ENCODE measurements at places on chromosomes 1 and 21.

GRCh38 chr1:218946147-218946546 is 227.5 kb upstream of the LYPLAL1 start:
- DNase-seq = no peak

- no peak for DNase-seq
Observed at GRCh38 chr1:219460081-219460895, 152.6 kb downstream of the ZC3H11B start.

- no peak for DNase-seq
Observed at GRCh38 chr1:31828926-31829690, 13.3 kb upstream of the SPOCD1 start.

- DNase-seq = no peak
Observed at GRCh38 chr21:20301395-20301794, 696.8 kb upstream of the NCAM2 start.

DNA sequence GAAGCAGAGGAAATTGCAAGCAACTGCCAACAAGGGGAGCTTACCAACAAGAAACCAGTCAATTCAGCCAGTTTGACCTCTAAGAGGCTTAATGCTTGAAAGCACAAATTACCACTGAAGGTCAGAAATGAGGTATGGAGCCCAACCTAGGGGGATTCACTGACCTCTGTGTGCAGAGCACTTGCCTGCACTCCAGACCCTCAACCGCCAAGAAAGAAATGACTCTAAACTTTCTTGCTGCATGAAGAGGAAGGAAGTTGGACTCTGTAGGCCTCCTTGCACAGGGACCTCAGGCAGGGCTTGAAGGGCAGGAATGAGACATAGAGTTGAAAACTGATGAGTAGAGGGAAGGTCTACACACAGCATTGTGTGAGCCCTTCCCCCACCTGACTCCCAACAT is 10.0 kb downstream of the ARMH1 start:
- DNase-seq = no peak

GRCh38 chr1:164510435-164510834 is 48.5 kb upstream of the PBX1 start:
- DNase-seq = no peak

- no peak for DNase-seq
Observed at GRCh38 chr1:235675152-235675890, 25.7 kb upstream of the GNG4 start.

DNA sequence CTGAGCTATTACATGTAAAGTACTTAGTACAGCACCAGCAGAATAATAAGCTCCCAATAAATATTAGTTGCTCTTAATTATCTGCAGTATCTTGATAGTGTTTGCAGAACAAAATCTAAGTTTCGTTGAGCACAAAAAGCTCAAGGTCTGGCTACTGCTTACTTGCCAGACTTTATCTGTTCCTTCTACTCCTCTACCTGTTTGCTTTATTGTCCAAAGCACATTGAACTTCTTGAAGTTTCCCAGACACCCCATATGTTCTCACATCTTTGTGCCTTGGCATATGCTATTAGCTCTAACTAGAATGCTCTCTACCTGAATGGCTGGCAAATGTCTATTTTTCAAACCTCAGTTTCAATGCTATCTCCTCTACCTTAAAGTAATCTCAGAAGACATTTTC is 54.9 kb downstream of the LRRC40 start:
- DNase-seq = no peak

DNA sequence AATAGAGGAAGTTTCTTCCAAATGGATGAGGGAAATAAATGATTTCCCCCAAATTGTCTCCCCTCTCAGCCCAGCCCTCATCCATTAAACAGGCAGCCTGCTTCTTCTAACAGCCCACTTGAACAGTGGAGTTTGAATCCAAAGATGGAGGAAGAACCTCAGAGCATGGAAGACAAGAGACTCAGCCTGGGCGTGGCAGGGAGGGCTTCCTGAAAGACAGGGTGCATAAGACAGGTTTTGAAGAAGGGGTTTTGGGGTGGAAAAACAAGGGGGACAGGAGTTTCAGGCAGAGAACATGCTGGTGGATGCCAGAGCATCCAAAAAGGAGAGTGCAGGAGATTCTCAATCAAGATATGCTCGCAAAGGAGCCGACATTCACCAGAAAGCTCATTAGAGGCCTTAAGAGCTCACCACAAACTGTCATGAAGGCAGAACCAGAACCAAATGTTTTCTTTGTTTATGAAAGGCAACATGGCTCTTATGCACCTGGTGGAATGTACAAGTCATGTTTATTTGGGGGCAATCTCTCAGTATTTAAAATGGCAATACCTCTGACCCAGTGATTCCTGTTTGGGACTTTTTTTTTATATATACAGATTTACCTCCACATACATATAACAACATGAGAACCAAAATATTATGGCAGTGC is 26.5 kb upstream of the TSPEAR start:
- DNase-seq = no peak

- DNase-seq = no peak
Observed at GRCh38 chr1:12438349-12438924, 179.6 kb downstream of the DHRS3 start.

- DNase-seq = no peak
Observed at GRCh38 chr1:157154940-157155514, 16.8 kb upstream of the ETV3 start.

- no peak for DNase-seq
Observed at GRCh38 chr1:24778141-24778540, 32.9 kb downstream of the CLIC4 start.

DNA sequence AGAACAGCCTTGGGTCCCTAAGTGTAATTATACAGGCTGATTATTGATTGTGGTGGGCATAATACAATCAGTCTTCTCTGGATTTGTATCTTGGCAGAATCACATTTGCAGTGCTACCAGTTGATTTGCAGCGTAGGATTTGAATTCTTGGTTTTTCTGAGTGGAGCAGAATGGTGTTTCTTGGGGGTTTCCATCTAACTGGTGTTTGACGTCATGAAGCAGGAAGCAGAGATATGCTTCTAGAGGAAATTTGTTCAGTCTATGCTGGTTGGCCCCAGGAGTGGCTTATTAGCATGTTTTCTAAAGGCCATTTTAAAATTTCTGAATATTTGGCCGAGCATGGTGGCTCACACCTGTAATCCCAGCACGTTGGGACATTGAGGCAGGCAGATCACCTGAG is 3.4 kb downstream of the CTTNBP2NL start:
- no peak for DNase-seq

DNA sequence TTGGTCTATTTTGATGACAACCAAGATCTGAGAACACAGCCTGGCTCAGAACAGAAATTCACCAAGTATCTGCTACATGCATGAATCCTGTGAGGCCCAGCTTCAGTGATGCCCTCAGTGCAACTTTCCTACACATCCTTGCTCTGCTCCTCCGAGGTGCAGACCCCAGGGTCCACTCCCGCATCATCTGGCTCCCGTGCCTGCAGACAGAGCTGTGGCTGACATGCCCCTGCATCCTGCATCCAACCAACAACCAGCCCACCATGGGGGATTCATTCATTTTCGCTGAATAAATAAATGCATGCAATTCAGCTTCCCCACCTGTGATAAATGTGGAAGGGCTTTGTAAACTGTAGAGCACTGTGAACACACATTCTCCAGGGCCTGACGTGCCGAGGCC is 112.3 kb downstream of the GLIS1 start:
- no peak for DNase-seq

DNA sequence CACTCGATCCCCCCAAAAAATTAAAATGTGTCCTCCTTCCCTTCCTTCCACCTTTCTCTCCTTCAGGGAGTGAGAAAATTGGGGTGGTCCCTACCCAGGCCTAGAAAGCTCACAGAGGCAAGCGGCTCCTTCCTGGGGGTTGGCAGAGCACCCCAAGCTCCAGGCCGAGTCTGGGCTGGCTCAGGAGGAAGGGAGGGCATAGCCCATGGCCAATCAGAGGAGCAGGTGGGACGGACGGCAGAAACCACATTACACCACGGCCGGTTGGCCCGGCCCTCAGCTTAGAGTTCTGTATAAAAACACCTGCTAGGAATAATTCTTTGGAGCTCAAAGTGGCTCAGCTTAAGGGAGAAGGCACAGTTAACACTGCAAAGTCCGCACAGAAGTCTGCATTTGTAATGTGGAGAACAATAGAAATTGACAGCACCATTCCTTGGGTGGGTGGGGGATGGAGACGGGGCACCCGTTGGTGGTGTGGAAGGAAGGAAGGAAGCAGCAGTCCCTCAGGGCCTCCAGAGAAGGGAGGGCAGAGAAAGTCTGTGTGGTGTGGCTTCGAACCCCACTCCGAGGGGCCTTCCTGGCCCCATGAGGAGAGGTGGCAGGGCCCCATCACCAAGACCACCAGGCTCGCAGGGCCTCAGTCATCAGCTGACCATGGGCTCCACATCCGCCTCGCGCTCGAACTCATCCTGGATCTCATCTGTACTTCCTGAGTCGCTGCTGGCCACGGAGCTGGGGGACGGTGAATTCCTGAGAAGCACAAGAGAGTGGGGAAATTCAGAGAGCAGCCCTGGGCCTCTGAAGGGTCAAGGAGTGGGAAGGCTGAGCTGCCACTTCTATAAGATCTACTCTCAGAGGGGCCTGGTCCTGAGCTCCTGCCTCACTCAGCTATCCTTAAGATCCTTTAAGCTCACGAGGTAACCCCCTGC is 5.8 kb upstream of the ALDH4A1 start:
- no peak for DNase-seq

DNA sequence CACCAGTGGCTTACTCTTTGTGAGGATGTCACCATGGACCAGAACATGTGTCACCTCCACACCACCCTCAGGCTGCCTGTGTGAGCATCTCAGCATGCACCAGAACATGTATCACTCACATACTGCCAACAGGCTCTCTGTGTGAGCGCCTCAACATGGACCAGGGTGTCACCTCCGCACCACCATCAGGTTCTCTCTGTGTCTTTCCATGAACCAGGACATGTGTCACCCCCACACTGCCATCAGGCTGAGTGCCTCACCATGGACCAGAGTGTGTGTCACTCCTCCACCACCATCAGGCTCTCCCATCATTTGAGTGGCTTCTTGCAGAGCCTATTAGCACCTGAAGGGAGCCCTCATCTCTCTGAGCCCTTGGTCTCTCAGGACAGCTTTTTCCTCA is 125.2 kb downstream of the ZNF648 start:
- no peak for DNase-seq

GRCh38 chr21:42223826-42224575 is 5.1 kb downstream of the ABCG1 start:
- no peak for DNase-seq

GRCh38 chr1:203197625-203198024 is 11.1 kb upstream of the CHI3L1 start:
- no peak for DNase-seq

DNA sequence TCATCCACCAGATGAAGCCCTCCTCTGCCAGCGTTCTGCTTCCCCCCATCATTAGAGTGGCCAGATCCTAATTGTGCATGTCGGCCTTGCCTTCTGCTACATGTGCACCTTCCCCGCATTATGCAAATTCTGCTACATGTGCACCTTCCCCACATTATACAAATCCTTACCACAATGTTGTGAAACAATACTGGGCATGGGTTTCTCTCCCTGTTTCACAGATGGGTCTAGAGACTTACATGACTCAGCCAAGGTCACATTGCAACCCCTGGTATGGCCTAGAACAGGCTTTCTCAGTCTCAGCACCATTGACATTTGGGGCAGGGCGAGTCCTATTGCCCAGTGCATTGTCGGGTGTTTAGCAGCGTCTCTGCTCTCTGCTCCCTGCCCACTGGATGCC is 1.0 kb upstream of the CELA2A start:
- DNase-seq = no peak

- no peak for DNase-seq
Observed at GRCh38 chr1:167272369-167272957, 51.8 kb downstream of the POU2F1 start.

GRCh38 chr1:237901299-237901934 is 10.7 kb upstream of the ZP4 start:
- DNase-seq = no peak
